ENCODE measurements at places on chromosomes 4 and X. TPM values are rescaled to one million over a fixed set of nuclear protein-coding genes. Genes with fewer than 3 reads are reported as not detected.

LANCL3 gene
- total RNA-seq, result 0.55 TPM

ADRA2C gene
- 21.8 TPM for total RNA-seq

APLN gene
- total RNA-seq, result 2.6 TPM

MSMO1 gene
- 86.8 TPM for total RNA-seq

- no peak for DNase-seq
Observed at GRCh38 chr4:143351149-143351691, 14.5 kb downstream of the GAB1 start.

GRCh38 chr4:47930971-47931804 is 16.8 kb upstream of the NFXL1 start:
- no peak for DNase-seq

DNA sequence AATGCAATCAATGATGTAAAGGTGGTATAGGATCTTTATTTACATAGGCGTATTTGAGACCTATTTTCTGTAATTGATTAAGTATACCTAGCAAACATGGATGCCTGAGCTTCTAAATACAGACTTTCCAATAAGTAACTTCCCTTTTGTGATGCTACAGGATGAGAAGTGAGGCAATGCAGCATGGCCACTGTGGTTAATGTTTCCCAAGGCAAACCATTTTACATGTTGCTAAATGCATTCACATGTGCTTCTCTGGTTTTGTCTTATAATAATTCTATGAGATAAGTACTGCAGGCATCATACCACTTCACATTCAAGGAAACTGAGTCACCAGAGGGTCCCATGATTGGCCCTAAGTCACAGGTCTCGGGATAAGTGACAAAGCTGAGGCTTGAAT is 35.7 kb upstream of the NKX3-2 start:
- DNase-seq, result no peak

GRCh38 chr4:62260254-62260653 is 1060.1 kb downstream of the ADGRL3 start:
- DNase-seq, result no peak

DNA sequence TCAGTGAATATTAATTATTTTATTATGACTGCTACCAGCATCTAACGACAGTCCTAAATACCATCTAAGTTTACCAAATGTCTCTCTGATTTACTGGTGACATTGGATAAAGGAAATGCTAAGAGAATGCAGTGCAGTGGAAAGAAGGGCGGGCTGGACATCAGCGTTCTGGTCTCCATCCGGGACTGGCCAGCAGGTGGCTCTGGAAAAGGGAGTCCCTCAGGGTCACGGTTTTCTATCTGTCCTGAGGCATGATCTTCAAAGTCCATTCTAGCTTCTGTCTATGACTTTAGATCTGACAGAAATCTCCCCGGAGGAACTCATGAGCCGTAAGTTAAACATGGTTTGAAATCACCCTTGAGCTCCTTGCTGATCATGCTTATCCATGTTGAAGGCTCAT is 3.3 kb downstream of the TRIM2 start:
- peak; percentile 42 for DNase-seq

- no peak for DNase-seq
Observed at GRCh38 chrX:120664081-120664480, 34.2 kb upstream of the C1GALT1C1 start.

- peak; percentile 9 for DNase-seq
Observed at GRCh38 chrX:109635146-109635545, 10.2 kb upstream of the KCNE5 start.

GRCh38 chr4:40475609-40476008 is 140.5 kb downstream of the CHRNA9 start:
- DNase-seq, result no peak

DNA sequence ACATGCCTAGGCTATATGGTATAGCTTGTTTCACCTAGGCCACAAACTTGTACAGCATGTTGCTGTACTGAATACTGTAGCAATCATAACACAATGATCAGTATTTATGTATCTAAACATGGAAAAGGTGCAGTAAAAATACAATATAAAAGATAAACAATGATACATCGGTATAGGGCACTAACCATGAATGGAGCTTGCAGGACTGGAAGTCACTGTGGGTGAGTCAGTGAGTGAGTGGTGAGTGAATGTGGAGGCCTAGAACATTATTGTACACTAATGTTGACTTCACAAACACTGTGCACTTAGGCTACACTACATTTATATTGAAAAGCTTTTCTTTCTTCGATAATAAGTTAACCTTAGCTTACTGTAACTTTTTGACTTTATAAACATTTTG is 45.6 kb upstream of the ANK2 start:
- DNase-seq, result no peak

DNA sequence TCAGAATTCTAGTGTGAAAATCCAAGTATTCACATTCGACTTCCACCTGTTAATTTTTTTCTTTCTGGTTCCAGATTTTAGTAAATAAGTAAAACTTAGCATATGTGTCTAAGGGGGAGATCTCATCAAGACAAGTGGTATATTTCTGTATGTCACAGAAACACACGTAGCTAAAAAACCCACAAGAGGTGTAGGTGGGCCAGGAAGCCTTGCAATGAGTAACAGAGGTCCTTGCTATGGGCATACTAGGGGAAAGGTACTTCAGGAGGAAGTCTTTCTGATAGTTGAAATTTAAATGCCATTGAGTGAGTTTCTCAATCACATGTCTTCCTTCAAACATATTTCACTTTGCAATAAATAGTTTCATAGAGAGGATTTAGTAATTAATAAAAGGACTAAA is 315.8 kb downstream of the MID1IP1 start:
- no peak for DNase-seq

GRCh38 chr4:154189346-154189745 is 302.3 kb downstream of the DCHS2 start:
- DNase-seq, result no peak

DNA sequence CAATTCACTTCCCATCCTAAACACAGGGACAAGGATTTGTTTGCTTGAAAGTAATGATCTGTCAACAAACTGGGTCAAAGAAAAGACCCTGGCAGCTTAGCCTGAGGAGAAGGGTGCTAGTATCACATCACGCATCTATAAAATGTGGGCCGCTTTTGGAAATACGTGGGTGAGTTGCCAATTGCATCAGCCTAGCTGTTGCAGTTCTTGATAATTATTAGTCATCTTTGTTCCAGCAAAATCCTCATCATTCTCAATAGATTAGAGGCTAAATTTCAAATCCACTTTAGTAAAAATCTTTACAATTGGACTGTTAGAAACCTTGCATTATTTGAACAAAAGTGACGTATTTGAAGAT is 33.6 kb upstream of the TAPT1 start:
- DNase-seq, result no peak

Data from WTC11 (cell line).